ENCODE measurements at places on chromosomes 3 and 15. TPM values are rescaled to one million over a fixed set of nuclear protein-coding genes. Genes with fewer than 3 reads are reported as not detected.
A peak's percentile ranks its signal among the peaks of the same experiment; 100 is the strongest.

DNA sequence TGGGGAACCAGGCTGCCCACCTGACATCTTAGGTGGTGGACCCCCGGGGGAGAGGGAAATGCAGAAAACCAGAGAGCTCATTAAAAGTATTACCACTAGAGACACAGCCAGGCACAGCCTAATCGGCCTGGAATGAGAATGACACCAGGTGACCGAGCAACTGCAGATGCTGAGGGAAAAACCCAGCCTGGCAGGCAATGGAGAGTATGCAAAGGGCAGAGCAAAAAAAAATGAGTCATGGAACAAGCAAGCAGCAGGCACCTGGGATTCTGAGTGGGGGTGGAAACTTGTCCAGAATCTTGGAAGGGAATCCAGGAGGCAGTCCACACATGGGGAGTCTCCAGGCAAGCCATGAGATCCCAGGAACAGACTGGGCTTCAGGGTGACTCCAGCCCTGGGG lies 183.7 kb upstream of the LRRN1 start:
- H3K4me3 ChIP-seq: no peak overlapping the region
- no peak for DNase-seq
- H3K27me3 ChIP-seq: no peaks in the 10 kb centered on the region
- H3K4me1 ChIP-seq: no peaks in the 10 kb centered on the region

GRAMD2A gene
- total RNA-seq: not detected

GRCh38 chr15:68373028-68373427 lies 58.9 kb downstream of the ITGA11 start:
- DNase-seq: no peak
- no peaks in the 10 kb centered on the region for H3K4me1 ChIP-seq
- H3K36me3 ChIP-seq: no peaks in the 10 kb centered on the region

DNA sequence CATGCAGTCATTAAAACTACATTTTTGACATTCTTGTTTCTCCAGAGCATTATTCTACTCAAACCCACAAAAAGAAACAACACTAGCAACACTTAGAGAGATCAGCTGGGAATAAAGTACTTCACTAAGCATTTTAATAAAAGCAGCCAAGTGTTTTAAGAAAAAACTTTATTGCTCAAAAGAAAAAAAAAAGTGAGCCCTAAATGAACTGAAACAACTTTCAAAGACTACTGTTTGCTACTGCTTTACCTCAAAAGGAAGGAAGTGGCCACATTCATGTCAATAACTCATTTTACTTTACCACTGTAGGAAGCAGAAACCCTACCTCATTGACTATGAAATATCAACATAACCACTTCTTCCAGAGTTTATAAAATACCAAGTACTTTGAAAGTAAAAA lies 91.3 kb downstream of the UACA start:
- H3K27ac ChIP-seq: no peak overlapping the region
- H3K36me3 ChIP-seq: no peaks in the 10 kb centered on the region
- no peak overlapping the region for H3K4me3 ChIP-seq
- H3K27me3 ChIP-seq: peaks cover 2% of the 10 kb centered on the region

KIF7 gene
- total RNA-seq: 0.92 TPM

DNA sequence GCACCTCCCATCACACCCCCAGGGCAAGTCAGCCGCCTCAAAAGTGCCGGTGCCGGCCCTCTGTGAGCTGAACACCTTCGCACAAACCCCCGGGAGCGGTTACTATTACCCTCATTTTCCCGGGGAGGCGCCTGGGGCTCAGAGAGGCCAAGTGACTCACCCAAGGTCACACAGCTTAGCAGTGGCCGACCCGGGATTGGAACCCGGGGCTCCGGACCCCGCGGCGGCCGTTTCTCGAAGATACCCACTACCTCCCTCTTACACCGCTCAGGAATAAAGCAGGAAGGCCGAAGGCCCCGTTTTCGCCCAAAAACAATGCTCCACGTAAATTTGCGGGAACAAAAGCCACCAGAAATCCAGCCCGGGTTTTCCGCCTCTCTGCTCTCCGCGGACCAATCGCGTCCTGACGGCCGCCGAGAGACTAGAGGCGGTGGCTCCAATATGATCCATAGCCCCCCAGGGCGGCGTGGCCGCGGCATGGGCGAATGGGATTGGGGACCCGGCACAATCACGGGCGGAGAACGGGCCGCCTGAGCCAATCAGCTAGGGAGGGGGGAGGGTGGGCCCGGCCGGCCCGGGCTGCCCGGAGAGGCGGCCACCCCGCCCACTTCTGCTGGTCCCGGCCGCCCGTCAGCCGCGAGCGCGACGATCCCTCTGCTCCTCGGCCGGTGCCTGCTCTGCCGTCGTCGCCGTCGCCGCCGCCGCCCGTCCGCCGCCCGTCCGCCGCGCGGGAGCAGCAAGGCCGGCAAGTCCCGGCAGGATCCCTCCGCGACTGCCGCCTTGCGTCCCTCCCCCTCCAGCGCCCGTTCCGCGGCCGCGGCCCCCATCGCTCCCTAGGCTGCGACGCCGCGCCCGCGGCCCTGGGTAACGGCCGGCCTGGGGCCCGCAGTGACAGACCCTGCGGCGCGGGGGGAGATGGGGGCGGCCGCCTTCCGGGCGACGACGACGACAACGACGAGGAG lies 177.0 kb downstream of the OR4M2 start:
- H3K36me3 ChIP-seq: no peaks in the 10 kb centered on the region
- no peak overlapping the region for H3K4me3 ChIP-seq
- H3K27ac ChIP-seq: no peak overlapping the region
- no peak for DNase-seq
- no peaks in the 10 kb centered on the region for H3K27me3 ChIP-seq
- peaks cover 35% of the 10 kb centered on the region for H3K4me1 ChIP-seq

SYNPR gene
- total RNA-seq: not detected

DNA sequence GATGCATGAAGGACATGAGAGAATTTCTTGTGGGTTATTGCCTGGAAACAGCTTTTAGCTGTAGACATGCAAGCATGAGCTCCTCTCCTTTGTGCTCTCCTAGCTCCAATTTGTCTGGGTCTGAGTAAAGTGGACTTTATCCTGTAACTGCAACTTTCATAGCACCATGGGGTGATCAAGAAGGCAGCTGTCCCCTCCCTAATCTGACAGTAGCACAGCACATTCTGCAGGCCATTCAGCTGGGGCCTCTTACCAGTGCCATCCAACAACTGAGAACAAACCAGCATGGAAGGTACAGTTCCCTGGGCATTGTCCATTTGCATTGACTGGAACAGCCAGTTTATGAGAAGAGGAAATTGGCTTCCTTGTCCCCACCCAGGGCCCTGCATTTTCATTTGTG lies 7.7 kb upstream of the RAB27A start:
- no peaks in the 10 kb centered on the region for H3K27me3 ChIP-seq
- no peaks in the 10 kb centered on the region for H3K36me3 ChIP-seq
- no peaks in the 10 kb centered on the region for H3K4me1 ChIP-seq
- H3K4me3 ChIP-seq: no peak overlapping the region
- no peak for DNase-seq

PRSS50 gene
- total RNA-seq: not detected

LAMB2 gene
- not detected for total RNA-seq

CAND2 gene
- total RNA-seq: 1.2 TPM

ESYT3 gene
- total RNA-seq: 0.19 TPM

DNA sequence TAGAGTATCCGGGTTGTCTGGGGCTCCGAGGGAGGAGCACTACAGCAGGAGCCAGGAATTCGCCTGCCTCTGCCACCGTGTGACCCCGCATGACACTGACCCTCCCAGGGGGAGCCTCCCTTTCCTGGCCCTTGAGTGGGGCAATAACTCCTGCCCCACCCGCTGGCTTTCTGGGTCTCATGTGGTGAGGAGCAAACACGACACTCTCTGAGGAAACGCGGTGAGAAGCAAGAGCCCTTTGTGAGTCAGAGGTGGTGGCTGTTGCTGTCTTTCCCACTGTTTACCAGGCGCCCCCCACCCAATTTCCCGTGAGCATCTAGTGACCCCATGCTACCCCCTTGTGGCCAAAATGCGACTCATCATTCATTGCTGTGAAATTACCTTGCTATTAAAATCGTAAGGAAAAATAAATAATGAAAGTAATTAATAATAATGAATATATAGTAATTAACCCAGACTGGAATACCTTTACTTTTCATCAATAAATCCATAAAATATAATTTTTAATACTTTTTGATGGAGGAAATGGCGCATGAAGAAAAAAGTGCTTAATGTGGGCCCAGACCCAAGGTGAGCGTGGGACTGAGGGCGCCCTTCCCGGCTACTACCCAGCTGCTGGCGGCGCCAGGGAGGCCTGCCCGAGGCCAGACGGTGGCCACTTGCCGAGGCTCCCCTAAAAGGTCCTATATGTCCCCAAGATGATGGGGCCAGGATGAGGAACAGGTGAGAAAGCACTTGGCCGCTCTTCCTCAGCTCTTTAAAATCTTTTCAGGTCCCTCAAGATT lies 29.3 kb downstream of the CCNL1 start:
- H3K4me3 ChIP-seq: peak overlapping the region; percentile 45
- DNase-seq: peak; percentile 84
- no peaks in the 10 kb centered on the region for H3K27me3 ChIP-seq
- peaks cover 73% of the 10 kb centered on the region for H3K4me1 ChIP-seq
- peak overlapping the region; percentile 98 for H3K27ac ChIP-seq

DNA sequence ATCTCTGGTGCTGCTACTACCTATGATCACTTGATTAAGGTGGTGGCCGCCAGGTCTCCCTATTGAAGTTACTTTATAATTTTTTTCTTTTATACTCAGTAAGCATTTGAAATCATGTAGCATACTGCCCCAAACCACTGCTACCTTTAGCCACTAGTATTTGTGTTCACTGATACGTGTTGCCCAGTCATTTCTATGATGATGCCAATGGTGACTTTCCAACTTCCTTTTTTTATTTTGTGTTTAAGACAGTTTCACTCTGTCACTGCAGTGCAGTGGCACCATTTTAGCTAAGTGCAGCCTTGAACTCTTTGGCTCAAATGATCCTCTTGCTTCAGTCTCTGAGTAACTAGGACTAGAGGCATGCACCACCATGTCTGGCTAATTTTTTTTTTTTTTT lies 598.2 kb downstream of the NAALADL2 start:
- H3K27ac ChIP-seq: no peak overlapping the region
- no peak overlapping the region for H3K4me3 ChIP-seq
- H3K4me1 ChIP-seq: no peaks in the 10 kb centered on the region
- no peak for DNase-seq
- no peaks in the 10 kb centered on the region for H3K27me3 ChIP-seq

- peaks cover 4% of the 10 kb centered on the region for H3K36me3 ChIP-seq
- H3K4me3 ChIP-seq: no peak overlapping the region
- H3K27ac ChIP-seq: no peak overlapping the region
- DNase-seq: no peak
- no peaks in the 10 kb centered on the region for H3K4me1 ChIP-seq
- no peaks in the 10 kb centered on the region for H3K27me3 ChIP-seq
These were observed 48.3 kb downstream of the SPTSSB start for GRCh38 chr3:161322781-161323568.

KY gene
- not detected for total RNA-seq

DNA sequence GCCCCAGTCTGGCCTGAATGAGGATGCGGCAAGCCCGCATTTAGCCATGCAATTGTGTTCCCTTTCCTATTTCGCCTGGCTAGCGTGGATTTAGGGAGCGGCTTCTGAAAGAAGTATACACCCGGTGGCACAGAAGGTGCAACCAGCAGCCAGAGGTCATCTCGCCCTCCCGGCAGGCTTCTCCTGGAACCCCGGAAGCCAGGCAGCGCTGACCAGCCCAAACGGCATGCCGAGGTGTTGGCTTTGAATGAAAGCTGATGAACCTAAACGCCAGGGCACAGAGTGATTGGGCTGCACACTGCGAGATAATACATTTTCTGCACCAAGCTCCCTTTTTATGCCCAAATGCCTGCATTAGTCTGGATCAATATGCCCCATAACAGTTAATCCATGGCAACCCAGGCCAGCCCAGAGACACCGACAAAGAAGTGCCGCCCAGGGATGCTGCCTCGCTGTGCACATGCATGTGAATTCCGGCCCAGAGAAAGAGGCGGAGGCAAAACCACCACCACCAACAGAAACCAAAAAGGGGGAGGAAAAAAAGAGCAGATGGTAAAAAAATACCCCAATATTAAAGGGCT lies 1.4 kb downstream of the SRGAP3 start:
- peak overlapping the region; percentile 70 for H3K4me3 ChIP-seq
- DNase-seq: no peak
- H3K27me3 ChIP-seq: no peaks in the 10 kb centered on the region
- H3K36me3 ChIP-seq: no peaks in the 10 kb centered on the region
- no peak overlapping the region for H3K27ac ChIP-seq

DNA sequence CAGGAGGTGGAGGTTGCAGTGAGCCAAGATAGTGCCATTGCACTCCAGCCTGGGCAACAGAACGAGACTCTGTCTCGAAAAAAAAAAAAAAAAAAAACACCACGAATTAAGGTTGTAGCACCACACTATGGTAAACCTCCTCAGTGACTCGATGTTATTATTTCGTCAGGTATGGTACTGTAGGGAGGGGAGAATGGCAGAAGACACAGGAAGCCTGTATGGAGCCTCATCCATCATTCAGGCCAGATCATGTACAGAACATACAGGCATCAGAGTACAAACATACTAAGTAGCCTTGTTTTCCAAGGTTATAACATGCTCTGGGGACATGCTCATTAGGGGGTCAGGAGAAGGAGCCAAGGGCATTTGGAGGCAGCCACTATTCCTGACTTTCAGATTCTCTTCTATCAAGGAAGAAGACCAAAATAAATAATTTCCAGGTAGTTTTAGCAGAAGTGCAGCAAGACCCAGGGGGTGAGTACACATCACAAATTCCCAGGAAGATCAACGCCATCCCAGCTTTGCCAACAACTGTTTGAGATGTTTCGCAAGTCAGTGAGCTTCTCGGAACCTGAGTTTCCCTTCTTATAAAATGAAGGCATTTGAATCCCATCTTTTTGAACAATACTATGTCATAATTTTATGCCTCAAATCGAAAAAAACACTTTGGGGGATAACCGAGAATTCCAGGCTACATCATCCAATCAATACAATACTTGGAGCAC lies 79.8 kb downstream of the FOXP1 start:
- H3K4me1 ChIP-seq: peaks cover 40% of the 10 kb centered on the region
- H3K27me3 ChIP-seq: peaks cover 2% of the 10 kb centered on the region

- H3K27me3 ChIP-seq: peaks cover 6% of the 10 kb centered on the region
- no peaks in the 10 kb centered on the region for H3K36me3 ChIP-seq
- no peak for DNase-seq
- no peak overlapping the region for H3K4me3 ChIP-seq
- no peaks in the 10 kb centered on the region for H3K4me1 ChIP-seq
- H3K27ac ChIP-seq: no peak overlapping the region
These were observed 53.8 kb downstream of the SAMMSON start for GRCh38 chr3:70053293-70053692.

DNA sequence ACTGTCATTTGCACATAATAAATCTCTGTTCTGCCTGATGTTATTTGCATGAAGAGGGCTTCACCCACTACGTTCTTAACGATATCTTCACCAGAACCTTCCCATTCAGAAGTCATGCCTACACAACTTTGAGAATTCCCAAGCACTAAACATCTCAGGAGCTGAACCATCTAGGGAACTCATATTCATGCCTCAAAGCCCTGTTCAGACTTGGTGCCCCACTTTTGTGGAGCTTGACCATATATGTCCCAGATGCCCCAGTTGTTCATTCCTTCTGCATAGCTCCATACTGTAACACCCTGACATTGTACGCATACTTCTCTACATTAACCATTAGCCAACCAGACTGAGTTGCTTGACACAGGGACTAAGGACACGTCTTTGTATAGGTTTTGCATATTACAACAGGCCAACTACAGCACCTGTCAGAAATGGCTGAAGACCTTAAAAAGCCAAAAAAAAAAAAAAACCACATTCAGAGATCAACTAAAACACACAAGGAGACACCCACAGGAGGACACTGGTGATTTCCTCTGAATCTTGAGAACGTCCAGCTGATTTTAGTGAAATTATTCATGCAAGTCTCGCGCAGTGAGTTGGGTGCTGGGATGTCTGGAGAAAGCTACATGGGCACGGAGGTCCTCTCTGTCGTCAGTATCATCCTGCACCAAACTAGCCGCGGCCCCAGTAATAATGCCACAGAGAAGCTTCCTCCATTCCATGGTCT lies 141.4 kb downstream of the FOXP1 start:
- H3K27me3 ChIP-seq: no peaks in the 10 kb centered on the region
- DNase-seq: no peak
- H3K27ac ChIP-seq: peak overlapping the region; percentile 79
- H3K4me1 ChIP-seq: peaks cover 88% of the 10 kb centered on the region
- peaks cover 2% of the 10 kb centered on the region for H3K36me3 ChIP-seq
